Activated CD4-positive, alpha-beta T cell treated with anti-CD3 and anti-CD28 coated beads, Interleukin-2, amount 50 U/mL, for 48 hours (primary cell): ENCODE measurements at places on chromosomes 3 and 15.

DNA sequence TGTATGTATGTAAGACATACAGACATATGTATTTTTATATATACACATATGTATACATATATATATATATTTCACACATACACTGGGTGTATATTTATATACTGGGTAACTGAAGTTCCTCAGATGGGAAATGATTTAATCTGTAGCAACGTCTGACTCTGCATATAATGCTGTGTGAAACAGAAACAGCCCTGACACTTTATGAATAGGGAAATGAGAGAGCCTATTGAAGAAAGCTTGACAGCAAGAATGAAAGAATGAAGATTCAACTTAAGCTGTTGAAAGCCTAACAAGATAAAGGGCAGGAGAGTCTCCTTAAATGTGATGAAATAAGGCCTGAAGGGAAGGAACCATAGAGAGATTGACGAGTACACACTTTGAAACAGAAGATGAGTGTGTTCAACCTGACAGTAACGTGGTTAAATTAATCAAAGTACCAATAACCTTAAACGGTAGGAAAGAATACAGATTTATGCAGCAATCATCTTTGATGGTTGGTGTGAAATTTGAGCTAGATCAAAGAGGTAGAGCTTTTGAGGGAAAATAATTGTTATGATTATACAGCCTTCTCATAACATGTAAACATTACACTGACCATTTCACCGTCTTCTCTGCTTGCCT lies 169.9 kb downstream of the MECOM start:
- no peak for DNase-seq

DNA sequence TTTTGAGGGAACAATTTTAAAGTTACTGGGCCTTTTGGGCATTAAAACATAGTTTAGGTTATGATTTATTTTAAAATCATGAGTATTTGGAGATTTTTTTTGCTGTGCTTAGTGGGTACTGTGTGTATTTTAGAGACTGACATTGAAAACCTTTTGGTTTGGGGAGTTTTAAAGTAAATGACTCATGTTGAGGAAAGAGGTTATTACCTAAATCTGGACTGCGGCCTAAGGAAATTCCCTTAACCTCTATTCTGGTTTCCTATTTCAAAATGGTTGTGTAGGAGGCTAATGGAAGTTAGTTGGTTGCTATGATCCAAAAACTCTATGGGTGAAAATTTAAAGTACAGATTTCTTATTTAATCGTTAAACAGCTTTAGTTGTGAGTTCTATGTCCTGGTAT lies 57.3 kb upstream of the DPH6 start:
- no peak for DNase-seq

GRCh38 chr3:14246414-14246813 lies 67.8 kb downstream of the LSM3 start:
- no peak for DNase-seq

DNA sequence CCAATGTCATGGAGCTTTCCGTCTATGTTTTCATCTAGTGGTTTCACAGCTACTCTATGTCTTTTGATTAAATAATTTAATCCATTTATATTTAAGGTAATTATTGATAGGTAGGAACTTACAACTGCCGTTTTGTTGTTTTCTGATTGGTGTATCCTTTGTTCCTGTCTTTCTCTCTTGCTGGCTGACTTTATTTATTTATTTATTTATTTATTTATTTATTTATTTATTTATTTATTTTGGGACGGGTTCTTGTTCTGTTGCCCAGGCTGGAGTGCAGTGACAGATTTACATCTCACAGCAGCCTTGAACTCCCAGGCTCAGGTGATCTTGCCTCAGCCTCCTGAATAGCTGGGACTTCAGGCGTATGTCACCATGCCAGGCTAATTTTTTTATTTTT lies 299.2 kb upstream of the COL8A1 start:
- no peak for DNase-seq

DNA sequence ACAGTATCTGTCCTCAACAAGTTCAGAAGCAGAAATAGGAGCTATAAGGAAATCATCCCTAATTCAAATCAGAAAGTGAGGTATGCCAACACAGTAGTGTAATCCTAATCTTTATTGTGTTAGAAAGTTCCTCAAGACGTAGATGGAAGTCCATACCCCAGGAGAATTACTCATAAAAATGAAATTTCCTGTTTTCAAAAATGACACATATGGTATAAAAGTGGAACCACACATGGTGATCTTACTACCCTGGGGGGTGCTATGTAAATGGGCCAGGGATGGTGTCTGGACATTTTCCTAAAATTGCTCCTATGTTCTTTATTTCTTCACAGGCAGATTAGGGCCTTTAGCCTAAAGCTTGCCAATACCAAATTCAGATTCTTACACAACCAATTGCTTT lies 204.1 kb downstream of the ARRDC4 start:
- DNase-seq, result no peak

DNA sequence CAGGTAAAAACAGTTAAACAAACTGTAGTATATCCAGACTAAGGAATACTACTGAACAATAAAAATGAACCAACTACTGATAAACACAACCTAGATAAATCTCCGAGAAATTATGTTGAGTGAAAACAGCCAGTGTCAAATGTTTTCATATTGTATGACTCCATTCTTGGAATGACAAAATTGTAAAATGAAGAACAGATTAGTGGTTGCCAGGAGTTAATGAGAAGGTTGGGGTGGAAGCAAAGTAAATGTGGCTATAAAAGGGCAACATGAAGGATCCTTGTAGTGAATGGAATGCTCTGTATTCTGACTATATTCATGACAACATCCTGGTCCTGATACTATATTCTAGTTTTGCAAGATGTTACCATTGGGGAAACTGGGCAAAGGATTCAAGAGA lies 27.5 kb upstream of the ACKR4 start:
- no peak for DNase-seq

DNA sequence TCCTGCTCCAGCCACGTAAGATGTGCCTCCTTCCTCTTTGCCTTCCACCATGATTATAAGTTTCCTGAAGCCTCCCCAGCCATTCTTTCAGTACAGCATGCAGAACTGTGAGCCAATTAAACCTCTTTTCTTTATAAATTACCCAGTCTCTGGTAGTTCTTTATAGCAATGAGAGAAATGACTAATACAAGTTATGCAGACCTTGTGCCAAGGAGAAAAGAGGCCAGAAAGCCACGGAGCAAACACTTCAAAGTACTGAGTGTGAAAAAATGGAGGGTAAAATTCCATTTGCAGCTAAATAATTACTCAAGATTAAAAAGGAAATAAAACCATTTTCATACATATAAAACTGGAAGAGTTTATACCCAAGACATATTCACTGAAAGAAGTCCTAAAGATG lies 213.6 kb upstream of the LINGO1 start:
- no peak for DNase-seq

DNA sequence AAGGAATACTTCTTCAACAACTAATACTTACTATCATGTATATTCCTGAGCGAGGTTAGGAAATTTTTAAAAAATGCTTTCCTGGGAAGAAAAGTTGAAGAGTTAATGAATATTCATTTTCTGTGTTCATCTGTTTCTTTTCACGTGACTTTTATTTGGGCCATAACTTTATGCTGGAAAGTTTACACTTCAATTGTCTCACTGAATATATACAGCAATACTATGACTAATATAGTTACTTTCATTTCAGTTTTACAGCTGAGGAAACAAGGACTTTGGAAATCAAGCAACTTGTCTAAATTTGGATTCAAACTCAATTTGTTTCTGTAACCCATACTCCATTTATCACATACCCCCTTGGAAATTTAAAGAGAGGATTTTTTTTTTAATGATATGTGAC lies 894.2 kb downstream of the ROBO1 start:
- no peak for DNase-seq

- DNase-seq, result peak; percentile 60
These were observed 36.0 kb downstream of the TSPAN3 start for GRCh38 chr15:77034695-77035489.

GRCh38 chr3:188133646-188134045 lies 20.3 kb upstream of the LPP start:
- DNase-seq, result no peak

- peak; percentile 87 for DNase-seq
These were observed at the start of gene RAB27A for GRCh38 chr15:55289746-55290527. RAB27A (minus strand) TSS chr15:55289813; CDS start chr15:55234934, 54,879 bp downstream.

DNA sequence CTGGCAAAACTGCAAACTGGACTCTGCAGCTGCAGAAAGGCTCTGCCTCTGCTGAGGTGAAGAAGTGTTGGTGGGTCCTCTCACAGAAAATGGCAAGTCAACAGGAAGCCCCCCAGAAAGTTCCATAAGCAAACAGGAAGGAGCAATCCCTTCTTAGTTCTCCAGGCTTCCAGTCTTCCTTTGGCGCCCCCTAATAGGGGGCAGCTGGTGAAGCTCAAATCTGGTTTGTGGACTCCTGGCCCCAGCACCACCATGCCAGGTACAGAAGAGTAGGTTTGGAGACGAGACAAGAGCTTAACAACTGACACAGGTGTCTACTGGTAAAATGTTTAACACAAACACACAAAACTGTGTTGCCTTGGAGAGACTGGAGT lies 35.5 kb downstream of the LEO1 start:
- no peak for DNase-seq

DNA sequence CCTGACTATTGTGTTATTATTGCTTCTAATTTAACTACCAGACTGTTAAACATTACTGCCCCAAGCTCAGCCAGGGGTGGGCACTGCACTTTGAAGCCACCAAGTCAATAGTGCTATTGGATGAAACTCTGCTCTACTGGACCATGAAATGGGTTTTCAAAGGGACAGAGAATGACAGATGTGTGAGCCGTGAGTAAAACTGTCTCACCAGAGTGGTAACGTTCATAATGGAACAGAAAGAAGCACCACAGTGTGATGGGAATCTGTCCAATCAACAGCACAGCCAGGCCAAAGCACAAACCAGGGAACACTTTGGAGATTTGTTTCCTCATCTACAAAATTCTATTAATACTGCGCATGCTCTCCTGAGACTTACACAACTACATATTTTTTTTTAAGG lies 171.8 kb upstream of the LPP start:
- no peak for DNase-seq

- no peak for DNase-seq
These were observed 602 bp upstream of the ATP2B2 start for GRCh38 chr3:10505791-10506585.
